Stimulated activated naive CD4-positive, alpha-beta T cell treated with Interleukin-2 at 50 U/mL for 16 hours (primary cell): ENCODE measurements at places on chromosomes 1 and 21.
A peak's percentile ranks its signal among the peaks of the same experiment; 100 is the strongest.

- DNase-seq, result no peak
Observed at GRCh38 chr1:61481315-61481715, 243.6 kb downstream of the TM2D1 start.

DNA sequence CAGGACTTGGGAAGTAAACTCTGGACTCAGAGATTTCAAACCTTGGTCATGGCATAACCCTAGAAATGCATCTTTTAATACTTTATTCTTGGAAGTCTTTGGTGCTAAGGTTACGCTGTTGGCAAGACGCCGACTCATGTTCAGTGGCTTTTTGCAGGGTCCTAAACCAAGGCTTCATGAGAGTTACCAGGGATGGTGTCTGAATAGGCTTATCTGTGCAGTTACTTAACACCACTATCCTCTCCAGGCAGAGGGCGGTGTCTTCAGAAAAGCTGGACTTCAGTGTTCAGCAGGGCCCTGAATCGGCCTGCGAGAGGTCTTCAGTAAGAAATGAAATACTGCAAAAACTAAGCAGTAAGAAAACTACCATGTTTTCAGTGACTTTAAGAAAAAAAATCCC is 58.3 kb downstream of the SIM2 start:
- no peak for DNase-seq

DNA sequence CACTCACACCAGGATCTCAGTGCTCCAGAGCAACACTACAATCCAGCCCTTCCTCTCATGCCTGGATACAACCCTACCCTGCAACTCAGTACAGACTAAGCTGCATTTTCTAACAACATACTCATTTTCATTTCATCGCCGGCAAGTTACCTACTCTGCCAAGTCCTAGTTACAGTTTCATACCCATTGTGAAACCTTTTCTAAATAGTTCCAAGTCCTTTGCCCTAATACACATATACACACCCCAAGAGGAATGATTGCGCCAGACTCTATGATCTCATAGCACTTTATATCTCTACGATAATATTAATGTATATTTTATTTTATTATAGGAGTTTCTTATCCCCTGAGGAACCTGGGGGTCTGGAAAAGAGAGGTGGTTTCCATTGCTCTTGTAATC is 122.4 kb downstream of the LMX1A start:
- no peak for DNase-seq

- DNase-seq, result no peak
Observed at GRCh38 chr1:192706936-192707335, 71.0 kb downstream of the RGS13 start.

- no peak for DNase-seq
Observed at GRCh38 chr1:36367798-36368197, 17.9 kb downstream of the STK40 start.

DNA sequence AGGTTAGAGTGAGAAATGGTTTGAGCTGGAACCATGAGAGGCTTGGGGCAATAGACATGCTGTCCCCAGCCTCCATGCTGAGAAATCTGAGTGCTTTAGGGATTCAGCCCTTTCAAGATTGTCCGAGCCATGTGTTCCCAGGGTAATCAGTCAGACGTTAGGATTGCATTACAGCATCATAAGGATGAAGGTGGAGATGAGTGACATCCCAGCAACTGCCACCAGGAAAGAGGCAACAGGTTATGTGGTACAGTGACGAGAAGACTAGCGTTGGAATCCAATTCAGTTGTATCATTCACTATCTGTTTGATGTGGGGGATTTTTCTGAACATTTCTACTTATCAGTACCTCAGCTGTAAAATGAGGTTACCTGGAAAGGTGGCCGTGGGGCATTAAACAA is 1.7 kb downstream of the CAMK1G start:
- no peak for DNase-seq

- DNase-seq, result no peak
Observed at GRCh38 chr1:150309758-150310508, 11.4 kb upstream of the PRPF3 start.

- DNase-seq, result no peak
Observed at GRCh38 chr1:232367293-232367692, 262.6 kb downstream of the SIPA1L2 start.

GRCh38 chr1:101363891-101364318 is 127.1 kb downstream of the S1PR1 start:
- no peak for DNase-seq

- peak; percentile 41 for DNase-seq
Observed at GRCh38 chr1:234781241-234782065, 171.5 kb upstream of the IRF2BP2 start.

- DNase-seq, result no peak
Observed at GRCh38 chr1:113859478-113860175, 11.9 kb downstream of the PTPN22 start.

GRCh38 chr1:85091671-85092280 is 43.5 kb upstream of the MCOLN3 start:
- no peak for DNase-seq

GRCh38 chr1:928825-929661 is 5.3 kb downstream of the SAMD11 start:
- no peak for DNase-seq

GRCh38 chr21:36047139-36047538 is 13.2 kb downstream of the SETD4 start:
- DNase-seq, result no peak

DNA sequence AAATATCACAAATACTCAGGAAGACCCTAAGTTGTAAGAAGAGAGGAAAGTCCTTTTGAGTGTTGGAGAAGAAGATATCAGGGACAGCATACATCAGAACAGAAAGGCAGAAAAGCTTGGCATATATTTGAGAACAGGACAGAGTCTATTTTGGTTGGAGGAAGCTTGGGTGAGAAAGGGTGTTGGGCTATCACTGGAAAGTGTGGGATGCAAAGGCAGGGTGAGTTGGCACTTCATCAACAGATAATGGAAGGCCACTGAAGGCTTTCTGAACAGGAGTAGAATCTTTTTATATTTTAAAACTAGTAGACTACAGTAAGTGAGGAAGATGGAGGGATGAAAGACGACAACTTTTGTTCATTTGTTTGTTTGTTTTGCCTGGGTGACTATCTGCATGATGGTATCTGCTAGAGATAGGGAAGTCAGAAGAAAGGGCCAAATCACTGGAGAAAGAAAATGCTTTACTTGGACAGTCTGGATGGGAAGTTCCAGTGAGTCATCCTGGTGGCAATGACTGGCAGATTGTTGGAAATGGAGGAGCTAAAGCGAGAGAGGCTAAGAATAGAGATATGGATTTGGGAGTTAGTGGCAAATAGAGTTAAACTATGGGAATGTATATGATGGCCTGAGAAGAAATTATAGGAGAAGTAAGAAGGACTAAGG is 33.7 kb upstream of the KCNA2 start:
- no peak for DNase-seq

- DNase-seq, result no peak
Observed at GRCh38 chr21:44568667-44569556, 4.6 kb upstream of the KRTAP10-4 start.

- no peak for DNase-seq
Observed at GRCh38 chr1:185207980-185208602, 51.1 kb downstream of the SWT1 start.

- DNase-seq, result no peak
Observed at GRCh38 chr1:19438516-19439195, 46.7 kb downstream of the CAPZB start.

DNA sequence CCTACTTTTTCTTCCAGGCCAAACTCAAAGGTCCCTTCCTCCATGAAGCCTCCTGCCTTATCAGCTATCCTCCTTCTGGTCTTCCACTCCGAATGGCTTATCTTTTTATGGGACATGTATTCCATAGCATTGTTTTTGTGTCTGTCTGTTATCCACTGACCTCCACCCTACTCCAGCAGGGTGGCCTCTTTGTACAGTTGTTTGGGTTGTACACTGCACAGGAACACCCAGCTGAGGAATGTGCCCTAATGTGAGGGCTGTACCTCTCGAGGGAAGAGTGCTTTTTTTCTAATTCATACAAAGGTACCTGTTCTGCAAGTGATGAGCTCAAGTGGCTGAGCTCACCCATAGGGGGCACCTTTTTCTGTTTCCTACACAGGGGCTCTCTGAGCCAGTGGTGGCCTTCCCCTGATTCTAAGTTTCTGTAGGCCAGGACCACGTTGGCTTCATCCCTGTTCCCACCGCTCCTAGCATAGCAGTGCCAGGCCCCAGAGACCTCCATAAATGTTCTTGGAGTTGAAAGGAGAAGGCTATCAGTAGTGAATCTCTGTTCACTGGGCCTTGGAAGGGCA is 108.2 kb downstream of the FOXD2 start:
- no peak for DNase-seq

- DNase-seq, result no peak
Observed at GRCh38 chr1:101967871-101968270, 28.9 kb downstream of the OLFM3 start.

- DNase-seq, result no peak
Observed at GRCh38 chr1:185144233-185144632, 12.5 kb downstream of the TRMT1L start.

DNA sequence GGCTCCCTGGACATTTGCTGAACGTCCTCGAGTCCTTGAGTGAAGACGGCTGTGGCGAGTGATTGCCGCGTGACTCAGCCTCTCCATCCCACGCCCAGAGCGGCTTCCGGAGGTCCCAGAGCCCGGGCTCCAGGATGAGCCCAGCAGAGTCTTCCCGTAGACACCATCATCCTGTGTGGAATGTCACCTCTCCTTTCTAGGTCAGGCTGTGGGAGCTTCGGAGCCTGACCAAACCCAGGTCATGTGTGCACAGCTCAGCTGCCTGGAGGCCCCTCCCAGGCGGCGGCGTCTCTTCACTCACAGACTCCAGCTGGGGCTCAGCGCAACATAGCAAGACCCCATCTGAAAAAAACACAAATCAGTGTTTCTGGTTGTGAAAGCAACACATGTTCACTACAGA is 38.2 kb downstream of the PRKCZ start:
- no peak for DNase-seq

DNA sequence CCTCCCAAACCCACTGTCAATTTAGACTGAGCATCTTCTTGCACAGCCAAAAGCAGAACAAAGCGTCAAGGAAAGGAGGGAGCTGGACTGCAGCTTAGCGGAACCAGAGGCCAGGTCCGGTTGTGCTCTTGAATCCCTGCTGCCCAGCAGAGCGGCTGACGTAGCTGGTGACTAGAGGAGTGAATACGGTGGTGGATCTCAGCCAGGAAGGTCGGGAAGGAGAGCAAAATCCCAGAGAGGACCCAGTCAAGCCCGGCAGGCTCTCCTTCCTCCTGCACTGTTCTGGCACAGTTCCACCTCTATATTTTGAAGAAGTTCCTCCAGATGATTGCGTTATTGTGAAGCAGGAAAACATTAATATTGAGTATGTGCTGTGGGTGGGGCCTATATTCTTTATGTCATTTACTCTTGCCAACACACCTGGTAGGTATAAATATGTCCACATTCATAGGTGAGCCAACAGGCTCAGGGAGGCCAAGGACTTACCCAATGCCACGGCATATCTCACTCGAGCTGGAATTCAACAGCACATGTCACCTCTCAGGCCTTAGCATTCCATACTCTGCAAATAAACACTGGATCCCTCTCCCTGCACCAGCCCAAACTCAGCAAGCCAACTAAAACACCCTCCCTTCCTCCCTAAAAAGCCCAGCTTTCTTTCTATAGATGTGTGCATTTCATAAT is 23.6 kb upstream of the ABCB10 start:
- DNase-seq, result no peak

DNA sequence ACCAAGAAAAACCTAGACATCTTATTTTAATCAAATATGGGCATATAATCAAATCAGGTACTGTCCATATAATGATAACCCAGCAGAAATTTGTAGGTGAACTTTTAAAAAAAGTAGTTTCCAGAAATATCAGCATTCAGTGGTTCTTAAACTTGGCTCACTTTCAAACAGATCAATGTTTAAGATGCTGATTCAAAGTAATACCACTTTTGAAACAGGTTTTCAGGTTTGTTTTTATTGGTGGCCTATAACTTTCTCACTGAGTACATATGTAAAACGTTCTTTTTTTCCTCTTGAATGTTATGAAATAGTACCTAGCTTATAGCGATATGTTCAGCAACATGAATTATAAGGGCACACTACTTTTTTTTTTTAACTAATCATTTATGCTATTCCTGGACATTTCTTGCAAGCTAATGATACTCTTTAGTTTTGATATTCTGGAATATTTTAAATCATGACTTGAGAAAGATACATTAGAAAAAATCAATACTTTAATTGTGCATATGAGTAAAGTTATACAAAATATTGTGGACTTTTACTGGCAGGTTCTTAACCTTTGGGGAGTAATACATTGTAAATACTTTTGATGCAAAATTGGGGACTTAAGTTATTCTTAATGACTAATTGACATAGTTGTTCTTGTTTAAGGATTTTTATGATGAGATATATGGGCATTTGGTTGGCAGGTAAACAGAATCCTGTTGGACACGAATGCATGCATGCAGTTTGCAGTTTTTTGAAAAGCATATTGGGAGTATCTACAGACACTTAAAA is 3.0 kb downstream of the NFIA start:
- no peak for DNase-seq

DNA sequence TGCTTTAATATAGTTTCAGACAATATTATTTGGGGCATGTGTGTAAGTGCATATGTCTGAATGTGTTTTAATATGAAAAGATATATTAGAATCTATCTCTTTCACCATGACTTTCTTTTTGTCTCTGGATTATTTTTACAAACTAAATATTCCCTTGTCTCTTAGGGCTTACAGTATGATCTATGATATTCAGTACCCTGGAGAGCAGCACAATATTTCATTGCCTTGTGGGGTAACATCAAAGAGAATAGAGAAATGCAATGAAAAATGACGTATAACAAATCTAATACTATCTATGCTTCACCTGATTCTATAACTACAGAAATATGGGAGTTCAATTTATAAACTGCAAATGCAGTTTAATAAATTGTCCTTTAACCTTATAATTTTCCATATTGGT is 2084.5 kb downstream of the MRPL39 start:
- DNase-seq, result no peak

DNA sequence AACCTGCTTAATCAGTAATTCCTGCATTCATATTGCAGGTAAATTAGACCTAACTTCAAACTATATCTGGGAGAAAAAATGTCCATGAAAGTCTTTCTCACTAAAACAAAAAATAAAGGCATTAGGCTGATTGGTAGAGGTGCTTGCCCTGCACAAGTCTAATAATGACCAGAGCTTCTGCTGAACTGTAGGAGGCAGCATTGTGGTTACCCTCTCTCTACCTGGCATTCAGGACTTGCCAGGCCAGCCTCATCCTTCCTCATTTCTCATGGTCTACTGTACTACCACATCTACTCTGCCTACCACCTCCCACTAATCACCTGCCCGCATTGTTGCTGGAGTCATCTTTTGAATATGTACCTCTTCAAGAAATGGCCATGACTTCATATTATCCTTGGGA is 60.8 kb upstream of the KRTAP11-1 start:
- no peak for DNase-seq

DNA sequence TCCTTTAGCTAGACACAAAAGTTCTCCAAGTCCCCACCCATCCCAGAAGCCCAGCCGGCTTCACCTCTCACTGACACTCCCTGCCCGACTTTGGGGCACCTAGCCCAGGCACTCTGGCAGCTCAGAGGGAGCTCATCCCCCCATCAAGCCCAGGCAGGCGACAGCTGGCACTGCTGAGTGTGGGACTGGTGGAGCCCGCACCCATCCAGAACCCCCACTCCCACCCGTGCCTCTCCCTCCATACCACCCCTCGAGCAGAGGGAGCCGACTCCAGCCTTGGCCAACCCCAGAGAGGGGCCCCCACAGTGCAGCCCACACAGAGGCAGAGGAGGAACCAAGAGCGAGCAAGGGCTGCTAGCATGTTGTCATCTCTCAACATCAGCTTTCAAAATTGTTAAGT is 658.6 kb downstream of the AMY1C start:
- no peak for DNase-seq
